ENCODE measurements at places on chromosomes 6 and 20. TPM values are rescaled to one million over a fixed set of nuclear protein-coding genes. Genes with fewer than 3 reads are reported as not detected.

- DNase-seq: no peak
- H3K4me3 ChIP-seq: no peak overlapping the region
- no peaks in the 10 kb centered on the region for H3K4me1 ChIP-seq
- peaks cover 4% of the 10 kb centered on the region for H3K36me3 ChIP-seq
These were observed 19.3 kb upstream of the APMAP start for GRCh38 chr20:25011831-25012241.

- H3K4me3 ChIP-seq: no peak overlapping the region
- no peaks in the 10 kb centered on the region for H3K4me1 ChIP-seq
- H3K27me3 ChIP-seq: no peaks in the 10 kb centered on the region
- H3K36me3 ChIP-seq: no peaks in the 10 kb centered on the region
- H3K27ac ChIP-seq: no peak overlapping the region
- no peak for DNase-seq
These were observed 951.3 kb downstream of the EPHA7 start for GRCh38 chr6:92468066-92468465.

GRCh38 chr6:156881687-156882629 lies 104.8 kb downstream of the ARID1B start:
- no peaks in the 10 kb centered on the region for H3K27me3 ChIP-seq
- peak overlapping the region; percentile 17 for H3K27ac ChIP-seq
- H3K4me1 ChIP-seq: peaks cover 25% of the 10 kb centered on the region
- no peak for DNase-seq
- peaks cover 3% of the 10 kb centered on the region for H3K36me3 ChIP-seq
- H3K4me3 ChIP-seq: no peak overlapping the region

Gene C4B
- total RNA-seq: 2.9 TPM

Gene TPD52L1
- total RNA-seq: not detected

All from activated CD4-positive, alpha-beta T cell treated with anti-CD3 and anti-CD28 coated beads, Interleukin-2, amount 10 ng/mL, durations not matched to agents 24 days and 14 days (primary cell).